Fibroblast of lung (primary cell): ENCODE measurements at places on chromosomes 6 and 20. TPM values are rescaled to one million over a fixed set of nuclear protein-coding genes. Genes with fewer than 3 reads are reported as not detected.
A peak's percentile ranks its signal among the peaks of the same experiment; 100 is the strongest.

ZNF451 gene
- 57.0 and 74.6 TPM in 2 replicates for total RNA-seq

NXT1 gene
- 17.2 and 20.0 TPM in 2 replicates for total RNA-seq

TPX2 gene
- total RNA-seq: 5.4 and 21.0 TPM in 2 replicates

RNF8 gene
- 19.5 TPM in 2 replicates for total RNA-seq

TDRD6 gene
- total RNA-seq: 0.26 and 0.33 TPM in 2 replicates

SNTA1 gene
- 28.8 and 46.6 TPM in 2 replicates for total RNA-seq

GNAS-AS1 gene
- total RNA-seq: 0.33 and 0.51 TPM in 2 replicates

PROKR2 gene
- not detected in 2 replicates for total RNA-seq

SMOC2 gene
- total RNA-seq: under 0.01 TPM in 1 of 2 replicates, not detected in the other

IL17A gene
- not detected in 2 replicates for total RNA-seq

SIRPG gene
- total RNA-seq: not detected in 2 replicates

- no peaks in the 10 kb centered on the region for H3K4me1 ChIP-seq
- H3K36me3 ChIP-seq: no peaks in the 10 kb centered on the region
- no peaks in the 10 kb centered on the region for H3K27me3 ChIP-seq
- DNase-seq: peak; percentile 71
Observed at GRCh38 chr6:343960-344815, 47.4 kb upstream of the IRF4 start.

GRCh38 chr6:113570641-113571040 lies 286.5 kb upstream of the MARCKS start:
- H3K36me3 ChIP-seq: no peaks in the 10 kb centered on the region
- H3K4me3 ChIP-seq: no peak overlapping the region
- DNase-seq: no peak
- no peak overlapping the region for H3K27ac ChIP-seq

- peak overlapping the region; percentile 87 for H3K4me3 ChIP-seq
- peak; percentile 21 for DNase-seq
- H3K36me3 ChIP-seq: peaks cover 2% of the 10 kb centered on the region
- H3K27me3 ChIP-seq: no peaks in the 10 kb centered on the region
- peaks cover 2% of the 10 kb centered on the region for H3K4me1 ChIP-seq
Observed at GRCh38 chr20:62183426-62184142, 756 bp downstream of the MTG2 start.

GRCh38 chr6:143505111-143505510 lies 6.4 kb downstream of the FUCA2 start:
- H3K36me3 ChIP-seq: peaks cover 8% of the 10 kb centered on the region
- H3K4me3 ChIP-seq: no peak overlapping the region
- no peaks in the 10 kb centered on the region for H3K27me3 ChIP-seq

DNA sequence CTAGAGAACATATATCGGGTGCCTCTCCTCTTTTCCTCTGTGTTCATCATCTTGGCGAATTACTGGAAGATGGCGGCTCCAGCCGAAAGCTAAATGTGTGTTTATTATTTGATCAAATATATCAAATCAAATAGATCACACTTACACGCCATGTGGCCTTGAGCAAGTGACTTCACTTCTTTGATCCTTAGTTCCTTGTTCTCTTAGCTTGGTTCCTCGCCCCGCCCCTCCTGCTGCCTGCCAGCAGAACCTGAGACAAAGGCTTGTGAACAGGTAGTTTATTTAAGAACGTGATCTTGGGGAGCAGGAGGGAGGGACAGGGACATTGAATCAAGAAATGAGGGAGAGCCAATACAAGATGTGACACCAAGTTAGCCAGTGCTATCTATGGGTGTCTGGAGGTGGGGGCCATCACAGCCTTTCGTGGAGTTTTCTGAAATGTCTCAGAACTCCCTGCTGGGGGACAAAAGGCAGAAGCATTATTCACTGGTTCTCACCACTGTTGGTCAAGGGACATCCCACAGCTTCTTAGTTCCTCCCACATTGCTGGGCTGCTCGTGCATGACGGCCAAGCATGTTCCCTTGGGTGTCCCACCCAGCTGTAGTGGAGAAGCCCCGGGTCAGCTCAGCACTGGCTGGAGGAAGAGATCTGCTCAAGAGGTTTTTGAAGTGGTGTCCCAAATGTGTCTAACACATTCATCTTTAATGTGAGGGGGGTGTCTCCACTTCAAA lies 44.9 kb upstream of the RNF24 start:
- H3K36me3 ChIP-seq: no peaks in the 10 kb centered on the region
- H3K27me3 ChIP-seq: no peaks in the 10 kb centered on the region
- DNase-seq: no peak

DNA sequence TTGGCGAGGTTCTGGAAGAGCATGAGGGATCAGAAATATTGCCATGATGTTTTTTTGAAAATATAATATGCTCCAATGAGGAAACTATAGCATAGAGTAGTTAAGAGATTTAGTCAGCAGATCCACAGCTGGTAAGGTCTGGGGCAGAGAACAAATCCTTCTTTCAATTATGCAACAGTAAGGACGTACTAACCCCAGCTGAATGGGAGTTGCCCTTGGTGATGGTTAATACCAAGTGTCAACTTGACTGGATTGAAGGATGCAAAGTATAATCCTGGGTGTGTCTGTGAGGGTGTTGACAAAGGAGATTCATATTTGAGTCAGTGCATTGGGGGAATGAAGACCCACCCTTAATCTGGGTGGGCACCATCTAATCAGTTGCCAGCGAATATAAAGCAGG lies 745.5 kb upstream of the NRSN1 start:
- no peaks in the 10 kb centered on the region for H3K36me3 ChIP-seq
- H3K4me1 ChIP-seq: no peaks in the 10 kb centered on the region
- H3K27me3 ChIP-seq: no peaks in the 10 kb centered on the region
- H3K27ac ChIP-seq: no peak overlapping the region
- DNase-seq: no peak

DNA sequence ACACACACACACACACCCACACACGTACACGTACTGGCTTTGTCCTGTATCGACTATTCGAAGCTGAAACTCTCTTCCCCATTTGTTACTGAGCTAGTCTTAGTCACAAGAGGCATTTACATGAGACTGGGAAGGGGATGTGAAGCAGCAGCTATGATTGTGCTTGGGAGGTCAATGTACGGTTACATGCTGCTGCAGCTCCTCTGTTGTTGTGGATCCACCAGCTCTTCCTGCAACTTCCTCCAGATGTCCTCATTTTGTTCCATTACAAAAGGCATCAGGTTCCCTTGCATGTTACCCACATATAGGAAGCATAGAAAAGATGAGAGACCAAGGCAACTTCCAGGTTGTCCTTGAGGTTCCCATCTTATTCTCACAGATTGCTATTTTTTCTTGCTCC lies 612.4 kb upstream of the IMPG1 start:
- H3K36me3 ChIP-seq: no peaks in the 10 kb centered on the region
- no peak for DNase-seq
- no peaks in the 10 kb centered on the region for H3K27me3 ChIP-seq
- H3K4me3 ChIP-seq: no peak overlapping the region
- no peaks in the 10 kb centered on the region for H3K4me1 ChIP-seq
- no peak overlapping the region for H3K27ac ChIP-seq

GRCh38 chr20:60011512-60012507 lies 53.6 kb downstream of the CDH26 start:
- H3K36me3 ChIP-seq: no peaks in the 10 kb centered on the region
- DNase-seq: no peak
- no peaks in the 10 kb centered on the region for H3K4me1 ChIP-seq

DNA sequence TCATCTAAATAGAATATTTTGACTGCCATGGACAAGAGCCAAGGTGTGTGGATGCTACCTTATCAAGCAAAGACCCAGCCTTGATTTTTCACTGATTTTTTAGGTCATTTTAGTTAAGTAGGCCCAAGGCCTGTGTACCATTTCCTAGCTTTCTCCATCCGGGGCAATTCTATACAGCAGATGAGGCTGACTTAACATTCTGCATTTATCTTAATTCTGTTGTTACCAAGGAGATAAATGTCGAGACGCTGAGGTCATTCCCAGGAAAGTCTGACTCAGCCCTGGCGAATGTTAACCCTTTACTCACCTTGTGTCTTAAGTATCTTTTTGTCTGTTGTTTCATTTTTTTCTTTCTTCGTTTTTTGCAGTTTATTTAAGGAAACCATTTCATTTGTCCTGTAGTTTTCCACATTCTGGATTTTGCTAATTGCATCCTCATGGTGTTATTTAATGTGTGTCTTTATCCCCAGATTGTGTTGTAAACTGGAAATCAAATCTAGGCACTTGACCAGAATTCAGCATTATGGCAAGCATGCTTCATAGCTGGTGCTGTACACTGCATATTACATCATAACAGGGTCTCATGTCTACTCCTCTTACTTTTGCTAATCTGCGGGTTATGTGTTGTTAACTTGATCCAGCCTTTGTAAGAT lies 277.0 kb downstream of the CDKAL1 start:
- no peak overlapping the region for H3K4me3 ChIP-seq
- no peaks in the 10 kb centered on the region for H3K36me3 ChIP-seq
- H3K27ac ChIP-seq: peak overlapping the region; percentile 99
- peak; percentile 100 for DNase-seq
- H3K4me1 ChIP-seq: peaks cover 9% of the 10 kb centered on the region

GRCh38 chr20:48490961-48491831 lies 336.6 kb downstream of the PREX1 start:
- H3K4me3 ChIP-seq: no peak overlapping the region
- H3K4me1 ChIP-seq: no peaks in the 10 kb centered on the region

DNA sequence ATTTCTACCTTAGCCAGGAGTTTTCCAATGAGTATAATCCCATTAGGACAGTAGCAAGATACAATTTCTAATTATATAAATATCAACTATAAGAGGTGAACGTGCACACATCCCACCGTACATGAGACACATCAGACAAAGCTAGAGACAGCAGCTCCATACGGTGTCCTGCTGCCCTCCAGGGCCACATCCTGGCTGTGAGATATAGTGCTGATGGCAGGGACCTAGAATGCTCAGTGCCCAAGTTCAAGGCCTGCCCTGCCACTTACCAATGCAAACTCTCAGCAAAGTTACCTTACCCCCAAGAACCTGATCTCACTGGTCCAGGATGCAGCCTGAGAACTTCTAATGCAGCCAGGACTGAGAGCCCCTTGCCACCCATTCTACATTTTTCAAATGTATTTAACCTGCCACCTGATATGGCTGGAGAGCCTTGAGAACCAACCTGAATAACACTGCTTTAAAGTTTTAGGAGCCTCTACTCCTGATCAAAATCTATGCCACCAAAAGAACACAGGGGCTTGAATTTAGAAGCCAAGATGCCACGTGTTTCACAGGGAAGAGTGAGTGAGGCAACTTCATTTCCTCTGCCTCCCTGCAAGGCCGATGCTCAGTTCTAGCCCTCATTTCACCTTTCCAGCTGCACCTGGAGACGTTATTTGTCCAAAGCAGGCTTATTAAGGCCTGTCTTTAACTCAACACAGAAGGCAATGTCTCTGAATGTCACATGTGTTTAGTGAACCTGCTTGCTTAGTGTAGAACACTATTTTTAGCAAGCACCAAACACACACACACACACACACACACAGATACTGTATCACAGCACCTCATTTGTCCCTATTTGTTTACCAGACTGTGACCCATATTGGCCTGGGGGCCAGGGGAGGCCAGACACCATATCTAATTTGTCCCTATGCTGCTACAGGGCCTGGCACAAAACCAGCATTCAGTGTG lies 6.1 kb downstream of the NFATC2 start:
- no peaks in the 10 kb centered on the region for H3K36me3 ChIP-seq
- H3K27ac ChIP-seq: no peak overlapping the region
- no peak overlapping the region for H3K4me3 ChIP-seq
- H3K4me1 ChIP-seq: peaks cover 11% of the 10 kb centered on the region

DNA sequence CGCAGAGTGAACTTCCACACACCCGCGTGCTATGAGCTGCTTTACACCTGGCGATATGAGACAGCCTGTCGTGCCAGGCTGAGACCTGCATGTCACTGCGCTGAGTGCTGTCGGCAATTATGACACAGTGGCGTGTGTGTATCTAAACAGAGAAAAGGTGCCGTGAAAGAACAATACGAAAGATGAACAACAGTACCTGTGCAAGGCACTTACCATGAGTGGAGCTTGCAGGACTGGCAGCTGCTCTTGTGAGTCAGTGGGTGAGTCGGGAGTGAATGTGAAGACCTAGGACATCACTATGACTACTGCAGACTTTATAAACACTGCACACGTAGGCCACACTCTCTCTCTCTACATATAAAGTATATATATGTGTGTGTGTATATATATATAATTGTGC lies 68.5 kb upstream of the DUSP22 start:
- peak; percentile 28 for DNase-seq
- no peak overlapping the region for H3K27ac ChIP-seq
- H3K4me3 ChIP-seq: no peak overlapping the region
- H3K36me3 ChIP-seq: no peaks in the 10 kb centered on the region
- no peaks in the 10 kb centered on the region for H3K27me3 ChIP-seq

- H3K27ac ChIP-seq: no peak overlapping the region
- no peaks in the 10 kb centered on the region for H3K36me3 ChIP-seq
- no peaks in the 10 kb centered on the region for H3K27me3 ChIP-seq
- DNase-seq: peak; percentile 86
- no peaks in the 10 kb centered on the region for H3K4me1 ChIP-seq
Observed at GRCh38 chr6:118980063-118980462, 45.1 kb upstream of the MCM9 start.

DNA sequence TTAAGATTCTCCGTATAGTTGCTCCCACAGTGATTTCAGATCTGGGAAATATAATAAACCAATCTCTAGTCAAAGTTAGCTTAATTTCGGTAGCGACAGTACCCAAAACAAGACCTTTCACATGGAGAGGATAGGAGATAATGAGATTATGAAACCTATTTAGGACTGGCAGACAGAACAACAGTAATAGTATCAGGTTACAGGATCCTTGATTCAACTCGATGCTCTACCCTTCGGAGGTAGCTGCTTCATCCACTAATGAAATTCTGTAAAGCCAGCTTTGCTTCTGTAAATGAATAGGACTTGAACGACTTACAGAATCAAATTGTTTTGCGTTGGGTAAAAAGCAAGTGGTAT lies 534 bp upstream of the AKIRIN2 start:
- peak overlapping the region; percentile 42 for H3K27ac ChIP-seq
- peak; percentile 77 for DNase-seq
- no peaks in the 10 kb centered on the region for H3K36me3 ChIP-seq
- peaks cover 8% of the 10 kb centered on the region for H3K4me1 ChIP-seq
- H3K27me3 ChIP-seq: no peaks in the 10 kb centered on the region

- no peak for DNase-seq
- no peaks in the 10 kb centered on the region for H3K27me3 ChIP-seq
- no peak overlapping the region for H3K27ac ChIP-seq
- peaks cover 9% of the 10 kb centered on the region for H3K4me1 ChIP-seq
- H3K4me3 ChIP-seq: no peak overlapping the region
Observed at GRCh38 chr20:5735845-5736510, 14.2 kb upstream of the SHLD1 start.

- no peak overlapping the region for H3K27ac ChIP-seq
- H3K4me1 ChIP-seq: no peaks in the 10 kb centered on the region
- DNase-seq: no peak
- no peak overlapping the region for H3K4me3 ChIP-seq
- no peaks in the 10 kb centered on the region for H3K36me3 ChIP-seq
Observed at GRCh38 chr6:153140299-153140698, 9.2 kb upstream of the RGS17 start.

DNA sequence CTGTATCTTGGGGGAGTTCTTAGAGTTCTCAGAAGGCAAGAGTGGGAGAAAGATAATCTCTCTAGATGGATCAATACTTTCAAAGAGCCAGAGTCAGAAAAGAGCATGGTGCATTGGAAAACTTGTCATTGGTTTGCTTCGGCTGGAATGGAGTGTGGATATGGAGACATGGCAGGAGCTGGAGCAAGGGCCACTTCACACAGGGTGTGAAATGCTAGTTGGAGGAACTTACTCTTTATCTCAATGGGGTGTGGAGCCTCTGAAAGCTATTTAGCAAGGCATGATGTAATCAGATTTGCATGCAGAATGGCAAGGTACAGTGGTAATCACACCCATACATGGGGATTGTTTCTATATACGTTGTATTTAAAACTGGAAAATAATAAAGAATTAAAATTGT lies 31.5 kb upstream of the PAQR8 start:
- H3K4me1 ChIP-seq: no peaks in the 10 kb centered on the region
- H3K27ac ChIP-seq: no peak overlapping the region
- no peak for DNase-seq
- no peaks in the 10 kb centered on the region for H3K36me3 ChIP-seq
